ENCODE measurements at places on chromosomes 1 and 21.

GRCh38 chr1:174116042-174116441 lies 43.3 kb upstream of the RABGAP1L start:
- DNase-seq = no peak

GRCh38 chr1:158121604-158122254 lies 59.0 kb upstream of the CD1D start:
- no peak for DNase-seq

DNA sequence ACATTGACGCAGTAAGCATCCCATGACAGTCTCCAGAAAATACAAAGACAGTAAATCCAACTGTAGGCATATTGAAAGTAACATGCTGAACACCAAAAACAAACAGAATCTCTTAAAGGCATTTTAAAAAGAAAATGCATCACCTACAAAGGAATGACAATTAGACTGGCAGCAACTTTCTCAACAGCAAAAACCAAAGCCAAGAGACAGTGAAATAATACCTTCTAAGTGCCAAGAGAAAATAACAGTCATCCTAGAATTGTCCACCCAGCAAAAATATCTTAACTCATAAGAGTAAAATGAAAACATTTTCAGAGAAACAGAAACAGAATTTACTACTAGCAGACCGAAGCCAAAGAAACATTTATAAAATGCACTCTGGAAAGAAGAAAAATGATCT lies 20.0 kb downstream of the CCDC185 start:
- no peak for DNase-seq

- peak; percentile 17 for DNase-seq
These were observed 1.0 kb upstream of the DCAF6 start for GRCh38 chr1:167935216-167936067.

DNA sequence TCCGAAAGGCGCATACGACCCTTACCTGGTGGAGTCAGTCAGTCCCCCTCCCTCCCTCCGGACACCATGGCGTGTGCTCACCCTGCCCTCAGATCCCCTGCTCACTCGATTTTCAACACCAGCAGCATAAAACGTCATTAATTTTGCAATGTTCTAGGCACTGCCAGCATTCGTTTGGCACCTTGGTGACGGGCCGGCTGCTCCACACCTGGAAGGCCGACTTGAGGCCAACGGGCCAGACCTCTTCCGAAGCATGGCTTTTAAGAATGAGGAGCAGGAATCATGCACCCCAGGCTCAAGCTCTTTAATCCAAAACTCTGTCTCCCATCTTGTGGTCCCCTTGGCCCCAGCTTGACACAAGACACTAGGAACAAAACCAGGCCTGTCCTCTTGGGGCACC lies 33.1 kb downstream of the NPHP4 start:
- DNase-seq = no peak

- no peak for DNase-seq
These were observed 99.6 kb downstream of the GABPA start for GRCh38 chr21:25834381-25834780.
